CD4-positive, alpha-beta T cell treated with Interleukin-10 for 1 hour (primary cell): ENCODE measurements at places on chromosomes 16 and 17.

DNA sequence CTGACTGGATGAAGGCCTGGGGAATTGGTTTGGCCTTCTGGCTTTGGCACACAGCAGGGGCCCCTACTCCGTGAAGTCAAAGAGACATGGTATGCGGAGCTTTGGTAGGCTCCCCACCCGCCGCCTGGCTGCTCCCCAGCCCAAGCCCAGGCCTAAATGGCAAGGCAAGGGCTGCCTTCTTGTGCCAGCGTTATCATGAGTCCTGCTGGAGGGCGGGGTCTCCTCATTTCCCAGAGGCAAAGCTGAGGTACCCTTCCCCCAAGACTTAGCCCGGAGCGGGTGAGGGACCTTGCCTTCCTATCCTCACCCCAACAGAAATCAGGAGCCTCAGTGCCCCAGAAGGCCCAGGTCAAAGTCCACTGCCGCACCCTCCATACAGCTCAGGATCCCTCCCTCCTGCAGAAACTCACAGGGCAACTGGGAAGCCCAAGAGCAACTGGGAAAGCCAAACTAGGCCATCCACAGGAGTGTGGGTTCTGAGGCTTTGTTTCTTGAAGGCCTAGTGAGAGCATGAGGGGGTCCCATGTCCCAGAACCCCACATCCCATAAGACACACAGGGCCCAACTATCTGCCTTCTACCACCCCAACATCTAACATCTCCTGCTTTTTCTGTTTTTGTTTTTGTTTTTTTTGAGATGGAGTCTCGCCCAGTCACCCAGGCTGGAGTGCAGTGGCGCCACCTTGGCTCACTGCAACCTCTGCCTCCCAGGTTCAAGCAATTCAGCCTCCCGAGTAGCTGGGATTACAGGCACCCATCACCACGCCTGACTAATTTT is 9.3 kb downstream of the PGAP3 start:
- DNase-seq = no peak

DNA sequence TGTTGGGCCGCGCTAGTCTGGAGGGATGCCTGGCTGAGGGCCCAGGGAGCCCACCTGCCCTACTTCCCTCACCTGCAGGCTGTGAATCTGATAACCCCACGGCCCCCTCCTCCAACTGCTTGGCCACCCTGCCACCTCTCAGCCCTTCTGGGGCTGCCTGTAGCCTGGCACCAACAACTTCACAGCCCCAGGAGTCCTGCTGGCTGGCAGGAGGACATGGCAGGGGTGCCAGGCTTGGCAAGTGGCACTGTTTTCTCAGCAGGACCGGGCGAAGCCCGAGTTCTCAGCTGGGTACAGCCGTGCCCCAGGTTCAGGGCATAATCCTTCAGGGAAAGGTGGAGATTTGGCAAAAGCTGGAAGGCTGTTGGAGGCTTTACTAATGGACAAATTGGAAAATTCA is 129.6 kb downstream of the CMIP start:
- no peak for DNase-seq

- no peak for DNase-seq
Observed at GRCh38 chr16:24975428-24975889, 39.7 kb downstream of the ARHGAP17 start.

- DNase-seq = no peak
Observed at GRCh38 chr17:68544111-68544915, 32.1 kb downstream of the PRKAR1A start.

DNA sequence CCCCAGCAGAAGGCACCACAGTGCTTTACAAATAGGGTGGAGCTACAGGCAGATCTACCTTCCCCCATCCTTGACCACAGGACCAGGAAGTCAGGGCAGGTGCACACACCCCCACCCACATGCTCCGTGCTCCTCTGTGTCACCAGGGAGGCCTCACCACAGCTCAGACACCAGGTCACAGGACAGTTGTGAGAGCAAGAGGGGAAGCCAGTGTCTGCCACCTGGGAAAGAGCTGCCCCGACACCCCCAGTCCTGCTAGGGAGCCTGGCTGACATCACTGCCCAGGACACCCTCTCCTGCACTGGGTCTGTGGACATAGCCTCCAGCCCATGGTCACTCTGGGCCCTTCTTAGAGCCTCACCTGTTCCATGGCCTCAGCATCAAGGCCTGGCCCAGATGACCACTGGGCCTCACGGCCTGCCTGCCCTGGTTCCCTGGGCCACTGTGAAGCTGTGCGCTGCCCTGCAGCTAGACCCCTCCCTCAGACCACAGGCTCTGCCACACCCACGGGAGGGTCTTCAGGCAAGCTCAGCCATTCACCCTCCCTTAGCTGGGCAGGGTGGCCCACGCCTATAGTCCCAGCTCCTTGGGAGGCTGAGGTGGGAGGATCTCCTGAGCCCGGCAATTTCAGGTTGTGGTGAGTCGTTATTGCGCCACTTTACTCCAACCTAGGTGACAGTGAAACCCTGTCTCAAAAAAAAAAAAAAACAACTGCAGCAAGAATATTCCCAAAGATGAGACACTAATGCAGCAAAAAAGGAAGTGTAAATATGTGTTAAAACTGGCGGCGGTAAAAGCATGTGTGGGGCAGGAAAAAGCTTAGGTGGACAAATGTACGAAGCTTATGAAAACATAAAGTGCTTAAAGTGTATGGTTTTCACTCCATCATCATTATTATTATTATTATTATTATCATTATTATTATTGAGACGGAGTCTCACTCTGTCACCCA is 14.2 kb downstream of the POLR3K start:
- DNase-seq = peak; percentile 67

DNA sequence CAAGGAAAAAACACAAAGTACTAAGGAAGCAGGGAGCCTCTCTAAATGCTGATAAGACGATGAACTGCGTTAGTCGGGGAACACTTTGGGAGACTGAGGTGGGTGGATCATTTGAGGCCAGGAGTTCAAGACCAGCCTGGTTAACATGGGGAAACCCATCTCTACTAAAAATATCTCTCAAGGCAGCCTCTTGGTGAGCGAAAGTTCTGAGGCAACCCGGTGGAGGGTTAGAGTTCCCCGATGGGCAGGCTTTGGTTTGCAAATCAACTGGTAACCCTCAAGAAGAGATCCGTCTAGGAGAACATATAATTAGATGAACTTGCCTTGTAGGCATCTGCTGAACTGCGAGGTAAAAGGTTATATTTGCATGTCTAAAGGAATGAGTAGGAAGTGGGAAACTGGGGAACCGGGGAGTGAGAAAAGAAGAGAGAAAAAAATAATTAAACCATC is 44.6 kb downstream of the WSB1 start:
- DNase-seq = no peak

GRCh38 chr16:83363521-83363920 is 444.3 kb upstream of the HSBP1 start:
- no peak for DNase-seq
